ENCODE measurements at places on chromosomes 6 and 20.

GRCh38 chr6:148736774-148737412 lies 9.9 kb upstream of the UST start:
- no peak for DNase-seq

DNA sequence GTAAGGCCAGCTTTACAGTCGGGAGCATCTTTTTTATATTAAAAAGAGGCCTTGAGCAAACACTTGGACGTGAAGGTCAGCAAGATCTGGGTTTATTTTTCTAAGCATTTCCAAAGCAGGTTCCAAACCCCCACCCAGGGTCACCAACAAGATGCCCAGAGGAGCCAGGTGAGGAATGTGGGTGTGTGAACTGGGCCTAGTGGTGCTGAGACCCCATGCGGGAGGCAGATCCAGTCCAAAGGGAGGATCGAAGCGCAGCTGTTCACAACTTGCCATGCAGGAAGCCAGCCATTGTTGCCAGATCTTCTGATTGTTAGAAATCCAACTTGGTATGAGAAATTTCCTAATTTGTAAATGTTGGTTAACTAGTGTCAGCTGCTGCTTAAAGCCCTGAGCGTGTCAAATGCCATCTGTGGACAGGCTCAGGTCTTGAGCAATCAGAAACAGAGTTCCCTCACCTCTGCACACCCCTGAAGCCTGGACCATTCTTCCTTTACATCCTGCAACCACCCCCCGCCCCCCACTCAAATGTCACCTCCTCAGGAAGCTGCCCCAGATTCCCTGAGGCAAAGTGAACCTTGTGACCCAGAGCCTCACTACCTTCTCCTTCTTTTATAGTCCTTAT lies 46.5 kb downstream of the NFATC2 start:
- no peak for DNase-seq

DNA sequence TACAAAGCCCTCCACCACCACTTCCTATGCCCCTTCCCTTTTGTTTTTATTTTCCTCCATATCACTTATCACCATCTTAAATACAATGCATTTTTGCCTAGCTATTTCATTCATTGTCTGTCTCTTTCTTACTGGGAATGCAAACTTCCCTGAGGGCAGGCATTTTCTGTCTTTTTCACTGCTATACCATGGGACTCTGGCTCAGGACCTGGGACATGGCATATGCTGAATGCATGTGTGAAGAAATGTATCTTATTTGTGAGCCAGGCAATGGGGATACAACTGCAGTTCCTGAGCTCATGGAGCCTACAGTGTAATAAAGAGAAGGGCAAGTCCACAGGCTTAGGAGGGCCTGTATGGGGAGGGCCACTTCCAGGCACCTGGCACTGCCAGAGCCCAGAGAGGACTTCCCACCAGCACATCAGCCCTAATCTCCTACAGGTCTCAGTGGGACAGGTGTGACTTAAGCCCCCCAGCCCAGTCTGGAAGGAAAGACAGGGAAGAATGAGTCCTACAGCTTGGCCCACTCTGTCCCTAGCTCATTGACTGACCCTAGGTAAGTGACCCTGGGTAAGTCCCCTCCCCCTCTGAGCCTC lies 43.2 kb downstream of the TFEB start:
- no peak for DNase-seq

DNA sequence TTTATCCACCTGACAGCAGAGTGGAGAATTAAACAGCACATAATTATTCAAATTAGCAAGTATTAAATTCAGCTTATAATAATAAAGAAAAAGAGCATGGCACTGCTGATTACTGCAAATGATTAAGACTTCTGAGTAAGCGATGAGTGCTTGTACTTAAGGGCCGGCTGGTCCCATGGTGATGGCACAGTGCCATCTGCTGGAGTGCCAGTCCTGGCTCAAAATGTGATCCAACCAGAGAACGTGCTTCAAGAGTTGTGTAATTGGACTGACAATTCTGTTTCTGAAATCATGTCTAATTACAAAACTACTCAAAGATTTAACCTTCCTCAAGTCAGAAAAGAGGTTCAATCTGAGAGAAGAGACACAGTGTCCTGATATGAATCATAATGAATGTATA lies 181.6 kb upstream of the RGS17 start:
- peak; percentile 55 for DNase-seq

DNA sequence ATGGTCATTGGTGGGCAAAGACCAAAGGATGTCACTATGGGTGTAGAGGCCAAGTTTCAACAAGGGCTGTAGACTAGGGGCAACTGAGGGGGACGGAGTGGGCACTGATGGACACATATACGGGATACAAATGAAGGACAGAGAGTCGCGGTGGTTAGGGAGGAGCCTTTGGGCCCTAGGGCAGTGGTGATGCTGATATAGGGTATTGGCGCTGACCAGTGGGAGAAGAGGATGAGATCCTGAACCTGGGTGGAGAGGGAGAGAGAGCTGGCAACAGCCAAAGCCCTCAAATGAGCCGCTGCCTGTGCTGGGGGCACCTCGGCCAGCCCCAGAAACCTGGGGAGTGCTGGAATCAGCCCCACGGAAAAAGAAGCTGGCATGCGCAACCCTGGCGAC lies 1.6 kb downstream of the CDH22 start:
- DNase-seq: no peak

DNA sequence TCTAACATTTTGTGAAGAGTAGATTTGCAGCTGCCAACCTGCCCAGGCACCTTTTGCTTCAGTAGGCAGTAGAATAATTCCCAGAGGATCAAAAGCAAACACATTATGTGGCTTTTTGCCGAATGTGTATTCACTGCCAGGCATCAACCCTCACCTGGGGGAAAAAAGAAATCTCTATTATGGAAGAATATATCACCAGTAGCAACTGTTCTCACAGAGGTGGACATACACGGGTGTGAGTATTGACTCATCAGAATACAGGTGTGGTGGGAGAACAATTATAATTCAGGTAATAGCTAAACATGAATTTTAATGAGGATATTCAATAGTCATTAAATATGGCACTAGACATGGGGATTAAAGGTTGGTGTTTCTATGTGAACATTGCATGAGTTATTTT lies 910.7 kb downstream of the TFAP2A start:
- peak; percentile 86 for DNase-seq

GRCh38 chr6:5871296-5871695 lies 135.4 kb downstream of the NRN1 start:
- DNase-seq: no peak

GRCh38 chr6:32964776-32965175 lies 3.6 kb upstream of the BRD2 start:
- DNase-seq: no peak

GRCh38 chr6:134795001-134795400 lies 154.9 kb downstream of the ALDH8A1 start:
- no peak for DNase-seq

- no peak for DNase-seq
Observed at GRCh38 chr20:19253316-19253715, 40.9 kb downstream of the SLC24A3 start.

DNA sequence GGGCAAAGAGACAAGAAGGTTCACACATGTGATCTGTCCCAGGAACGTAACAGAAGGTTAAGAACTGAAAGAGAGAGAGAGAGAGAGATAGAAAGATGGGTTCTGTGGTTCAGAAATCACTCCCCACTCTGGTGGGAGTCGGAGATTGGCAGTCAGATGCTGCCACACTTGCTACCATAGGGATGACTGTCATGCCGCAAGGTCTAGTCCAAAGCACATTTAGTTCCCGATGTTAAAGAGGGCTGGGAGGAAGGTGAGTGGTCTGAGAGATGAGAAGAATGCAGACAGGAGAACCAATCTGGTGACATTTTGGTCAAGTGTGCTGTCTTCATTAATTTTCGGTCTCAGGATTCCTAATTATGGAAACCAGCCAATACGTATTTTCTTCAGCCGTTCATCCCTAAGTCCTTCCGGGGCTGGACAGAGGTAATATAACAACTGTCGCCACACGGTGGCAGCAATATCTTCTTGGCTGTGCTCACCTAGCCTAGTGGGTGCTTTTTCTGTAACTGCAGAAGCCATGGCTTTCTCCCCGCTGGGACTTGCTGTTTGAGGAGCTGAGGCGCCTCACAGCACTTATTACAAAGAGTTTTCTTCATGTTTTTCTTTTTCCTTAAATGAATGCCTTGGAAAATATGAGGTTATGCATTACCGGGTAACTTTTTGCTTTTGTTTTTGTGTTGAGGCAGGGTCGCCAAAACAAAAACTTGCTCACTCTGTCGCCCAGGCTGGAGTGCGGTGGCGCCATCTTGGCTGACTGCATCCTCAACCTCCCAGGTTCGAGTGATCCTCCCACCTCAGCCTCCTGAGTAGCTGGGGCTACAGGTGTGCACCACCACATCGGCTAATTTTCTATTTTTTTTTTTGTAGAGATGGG lies 46.0 kb downstream of the SLC35D3 start:
- peak; percentile 40 for DNase-seq

- DNase-seq: peak; percentile 27
Observed at GRCh38 chr6:106608080-106608668, 21.1 kb downstream of the RTN4IP1 start.

DNA sequence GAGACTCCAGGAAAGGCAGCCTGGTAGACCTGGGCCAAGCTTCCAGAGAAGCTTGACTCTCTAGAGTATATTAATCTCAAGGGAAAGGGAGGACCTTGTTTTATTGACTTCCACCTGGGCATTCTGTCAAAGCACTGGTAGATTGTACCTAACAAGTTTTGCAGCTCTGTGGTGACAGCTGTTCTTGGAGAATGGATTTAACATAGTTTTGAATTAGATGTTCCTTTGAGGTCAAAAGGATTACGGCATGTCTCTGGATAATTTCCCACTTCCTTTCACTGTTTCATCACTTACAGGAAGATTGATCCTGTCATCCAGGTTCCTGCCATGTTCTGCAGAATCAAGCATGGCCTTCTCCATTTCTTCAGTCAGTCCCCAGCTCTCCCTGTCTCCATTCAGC lies 246.0 kb downstream of the PHACTR1 start:
- no peak for DNase-seq

DNA sequence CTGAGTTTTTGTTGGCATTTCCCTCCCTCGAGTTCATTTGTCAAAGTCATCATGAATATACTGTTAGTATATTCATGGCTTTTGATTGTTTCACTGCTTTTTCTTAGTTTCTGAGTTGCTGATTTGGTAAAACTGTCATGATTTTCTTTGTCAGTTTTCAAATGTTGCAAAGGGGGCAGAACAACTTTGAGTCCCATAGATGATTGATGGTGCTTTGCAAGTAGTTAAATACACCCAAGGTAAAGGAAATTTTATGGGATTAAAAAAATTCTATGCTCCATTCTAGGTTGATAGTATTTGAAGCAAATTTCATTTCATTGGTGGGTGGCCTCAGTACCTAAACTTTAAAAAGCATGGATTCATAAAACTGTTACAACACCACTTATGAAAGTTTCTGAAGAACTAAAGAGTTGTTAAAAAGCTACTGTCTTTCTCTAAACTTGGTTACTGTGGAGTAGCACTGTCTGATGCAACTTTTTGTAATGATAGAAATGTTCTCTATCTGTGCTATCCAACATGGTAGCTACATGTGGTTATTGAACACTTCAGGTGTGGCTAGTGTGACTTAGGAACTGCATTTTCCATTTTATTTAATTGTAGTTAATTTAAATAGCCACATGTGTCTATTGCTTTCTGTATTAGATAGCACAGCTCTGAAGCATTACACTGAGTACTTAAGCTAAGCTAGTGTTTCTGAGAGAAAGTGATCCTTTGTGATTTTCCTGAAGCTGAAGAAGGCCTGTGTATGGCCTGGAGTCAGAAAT lies 153.6 kb downstream of the ZFAND3 start:
- no peak for DNase-seq

- DNase-seq: no peak
Observed at GRCh38 chr20:33092361-33092760, 12.9 kb downstream of the BPIFB4 start.

GRCh38 chr6:157832250-157832967 lies 9.4 kb downstream of the SNX9 start:
- no peak for DNase-seq

- DNase-seq: no peak
Observed at GRCh38 chr20:43909720-43910119, 4.9 kb upstream of the TOX2 start.

DNA sequence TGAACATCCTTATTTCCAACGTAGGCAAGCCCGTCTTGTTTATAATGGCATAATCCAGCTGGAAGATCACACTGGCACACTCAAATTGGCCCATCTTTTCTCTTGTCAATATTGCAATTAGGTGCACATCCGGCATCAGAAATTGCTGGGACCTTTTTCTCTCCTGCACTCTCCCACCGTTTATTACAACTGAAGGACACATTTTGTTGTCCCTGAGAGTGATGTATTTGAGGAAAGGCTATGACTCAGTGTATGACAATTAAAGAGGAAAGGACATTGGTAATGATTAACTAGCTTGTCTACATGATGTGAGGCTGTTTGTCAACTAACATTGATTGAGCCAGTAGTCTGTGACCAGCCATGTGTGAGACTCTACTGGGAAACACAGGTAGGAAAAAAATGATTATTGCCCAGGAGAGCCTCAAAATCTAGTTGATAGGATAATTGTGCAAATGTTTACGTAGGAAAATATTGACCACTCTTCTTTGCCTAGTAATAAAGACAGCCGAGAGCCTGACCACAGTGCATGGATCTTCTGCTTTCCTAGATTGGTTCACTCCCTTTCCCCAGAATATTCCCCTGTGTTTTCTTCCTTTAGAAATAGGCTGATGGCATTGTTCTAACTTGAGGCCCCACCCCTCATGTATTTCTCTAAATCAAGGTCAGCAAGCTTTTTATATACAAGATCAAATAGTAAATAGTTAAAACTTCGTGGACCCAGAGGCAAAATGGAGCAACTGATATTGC lies 230.0 kb upstream of the BTBD3 start:
- DNase-seq: no peak

- no peak for DNase-seq
Observed at GRCh38 chr20:3783068-3783489, 1.8 kb upstream of the SPEF1 start.

DNA sequence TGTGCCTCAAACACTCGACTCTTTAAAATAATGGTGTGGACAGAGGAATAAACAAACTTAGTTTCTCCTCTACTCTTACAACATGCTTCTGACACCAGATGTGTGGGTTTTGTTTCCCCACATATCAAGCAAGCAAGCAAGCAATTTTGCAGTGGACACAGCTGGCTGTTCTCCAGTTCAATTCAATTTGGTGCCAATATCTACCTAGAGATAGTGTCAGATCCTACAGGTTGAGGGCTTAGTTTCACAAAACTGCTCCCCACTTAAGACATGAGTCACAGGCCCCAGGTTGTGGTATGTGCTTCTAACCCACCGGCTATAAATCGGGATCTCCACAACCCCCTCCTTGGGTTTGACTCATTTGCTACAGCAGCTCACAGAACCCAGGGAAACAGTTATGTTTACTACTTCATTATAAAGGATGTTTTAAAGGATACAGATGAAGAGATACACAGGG lies 131.4 kb upstream of the TRAF3IP2 start:
- no peak for DNase-seq

DNA sequence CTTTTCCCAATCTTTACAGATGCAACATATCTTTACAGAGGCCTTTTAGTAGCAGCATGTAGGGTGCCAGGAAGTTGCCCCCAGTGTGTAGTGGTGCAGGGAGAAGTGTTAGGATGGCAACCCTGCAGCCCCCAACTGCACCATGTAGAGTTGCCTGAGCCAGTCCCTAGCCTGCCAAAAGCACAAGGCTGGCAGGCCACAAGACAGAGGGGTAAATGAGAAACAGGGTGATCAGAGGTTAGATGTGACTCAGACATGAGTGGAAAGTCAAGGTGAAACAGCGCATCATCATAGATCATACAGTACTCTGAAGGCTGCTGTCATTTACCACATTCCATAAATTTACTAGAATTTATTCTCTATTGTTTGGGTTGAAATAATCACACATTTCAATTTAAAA lies 467.5 kb downstream of the PRKN start:
- no peak for DNase-seq

- DNase-seq: no peak
Observed at GRCh38 chr20:24149175-24149574, 160.6 kb upstream of the GGTLC1 start.

Data from NCI-H1436 treated with DMSO at 0.1 percent for 48 hours (cell line).